ENCODE measurements at places on chromosomes 2 and 18.

DNA sequence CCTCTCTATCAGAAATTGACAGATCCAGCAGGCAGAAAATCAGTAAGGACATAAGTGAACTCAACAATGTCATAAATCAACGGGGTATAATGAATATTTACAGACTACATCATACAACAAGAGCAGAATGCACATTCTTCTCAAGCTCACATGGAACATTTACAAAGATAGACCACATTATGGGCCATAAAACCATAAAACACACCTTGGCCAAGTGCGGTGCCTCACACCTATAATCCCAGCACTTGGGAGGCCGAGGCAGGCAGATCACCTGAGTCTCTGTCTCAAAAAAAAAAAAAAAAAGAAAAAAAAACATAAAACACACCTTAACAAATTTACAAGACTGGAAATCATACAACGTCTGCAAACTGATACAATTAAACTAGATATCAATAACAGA lies 36.7 kb downstream of the FBXO15 start:
- no peak for DNase-seq

DNA sequence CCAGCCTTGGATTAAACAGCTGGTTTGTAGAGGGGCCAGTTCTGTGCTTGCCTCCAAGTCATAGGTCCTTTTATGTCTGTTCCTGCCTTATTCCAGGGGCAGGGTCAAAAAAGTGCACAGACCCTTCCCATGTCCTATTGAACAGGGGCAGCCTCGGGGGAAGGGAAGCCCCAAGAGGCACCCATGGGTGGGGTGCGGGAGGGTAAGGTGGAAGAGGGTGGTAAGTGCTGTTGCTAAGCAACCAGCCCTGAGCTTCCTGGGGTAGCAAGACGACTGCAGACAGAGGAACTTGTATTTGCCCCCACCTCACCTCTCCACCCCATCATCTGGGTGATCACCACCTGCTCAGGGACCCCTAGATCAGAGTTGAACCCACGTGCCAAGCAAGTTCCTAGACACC lies 7.7 kb downstream of the DNMT3A start:
- DNase-seq = no peak

GRCh38 chr2:226664661-226665060 lies 135.0 kb downstream of the IRS1 start:
- no peak for DNase-seq

- no peak for DNase-seq
Measured at GRCh38 chr18:39188278-39188677, 1622.7 kb upstream of the CELF4 start.
